ENCODE measurements at places on chromosomes 7 and 10.

- DNase-seq, result no peak
These were observed 39.0 kb downstream of the TFAM start for GRCh38 chr10:58424176-58424575.

GRCh38 chr10:104150139-104150538 lies 28.2 kb downstream of the SFR1 start:
- no peak for DNase-seq

GRCh38 chr7:5827755-5828154 lies 46.3 kb upstream of the RNF216 start:
- DNase-seq, result no peak

DNA sequence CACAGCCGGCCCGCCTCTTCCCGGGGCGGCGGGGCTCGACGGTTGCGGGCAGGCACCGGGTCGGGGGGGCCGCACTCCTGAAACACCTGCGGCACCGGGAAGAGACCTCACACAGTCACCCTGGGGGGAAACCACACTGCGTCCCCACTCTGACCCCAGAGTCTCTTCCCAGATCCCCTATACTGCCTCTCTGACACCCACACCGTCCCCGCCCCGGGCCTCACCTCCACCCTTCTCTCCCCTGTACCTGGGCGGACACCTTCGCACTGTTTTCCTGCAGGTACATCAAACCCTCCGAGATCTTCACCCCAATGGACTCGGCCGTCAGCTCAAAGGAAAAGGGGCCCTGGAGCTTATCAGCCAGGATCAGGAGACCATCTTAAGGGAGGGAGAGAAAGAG lies 3.4 kb upstream of the GAL3ST4 start:
- DNase-seq, result no peak

DNA sequence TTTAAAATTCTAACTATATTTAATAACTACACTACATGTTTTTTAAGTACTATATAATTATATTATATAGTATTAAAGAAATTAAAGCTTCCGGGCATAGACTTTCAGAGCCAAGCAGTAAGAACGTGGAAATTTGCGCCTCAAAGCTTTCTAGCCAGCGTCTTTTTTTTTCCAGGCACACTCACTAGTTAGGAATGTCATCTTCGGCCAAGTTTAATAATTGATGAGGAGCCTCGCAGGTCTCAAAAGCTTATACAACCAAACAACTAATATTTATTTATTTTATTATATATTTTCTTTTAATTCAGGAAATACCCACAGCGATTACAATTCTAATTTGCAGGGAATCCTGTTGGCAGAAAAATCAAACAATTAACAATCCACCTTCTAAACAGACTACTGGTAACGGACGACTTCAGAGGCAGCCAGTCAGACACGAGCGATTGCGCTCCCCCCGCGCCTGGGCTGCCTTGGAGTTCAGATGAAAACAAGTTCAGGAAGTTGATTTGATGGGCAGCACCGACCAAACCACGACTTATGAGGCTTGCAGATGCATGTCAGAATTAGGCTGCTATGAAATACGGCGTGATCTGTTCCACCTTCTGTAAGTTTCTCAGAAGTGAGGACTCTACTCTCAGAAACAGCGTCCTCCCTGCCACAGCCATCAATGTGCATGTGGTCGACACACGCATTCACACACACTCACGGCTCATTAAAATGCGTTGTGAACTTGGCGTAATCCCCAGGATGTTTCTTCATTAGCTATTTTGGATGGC lies 431.8 kb upstream of the MGMT start:
- DNase-seq, result no peak

DNA sequence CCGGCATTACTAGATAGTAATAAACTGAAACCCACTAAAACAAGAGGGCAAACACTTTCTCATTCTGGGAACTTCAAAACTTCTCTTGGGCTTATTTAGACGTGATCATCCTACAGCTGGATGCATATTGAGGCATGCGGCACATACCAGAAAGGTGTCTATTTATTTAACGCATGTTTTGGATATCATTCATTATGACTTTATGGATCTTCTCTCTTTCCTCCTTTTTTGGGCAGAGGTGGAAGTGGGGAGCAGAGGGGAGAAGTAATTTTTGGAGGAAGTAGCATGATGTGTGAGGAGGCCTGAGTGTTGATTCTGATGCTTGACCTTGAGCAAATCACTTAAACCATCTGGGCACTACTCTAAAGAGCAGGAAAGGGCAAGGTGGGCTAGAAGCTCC lies 270.6 kb downstream of the TRIL start:
- DNase-seq, result no peak

DNA sequence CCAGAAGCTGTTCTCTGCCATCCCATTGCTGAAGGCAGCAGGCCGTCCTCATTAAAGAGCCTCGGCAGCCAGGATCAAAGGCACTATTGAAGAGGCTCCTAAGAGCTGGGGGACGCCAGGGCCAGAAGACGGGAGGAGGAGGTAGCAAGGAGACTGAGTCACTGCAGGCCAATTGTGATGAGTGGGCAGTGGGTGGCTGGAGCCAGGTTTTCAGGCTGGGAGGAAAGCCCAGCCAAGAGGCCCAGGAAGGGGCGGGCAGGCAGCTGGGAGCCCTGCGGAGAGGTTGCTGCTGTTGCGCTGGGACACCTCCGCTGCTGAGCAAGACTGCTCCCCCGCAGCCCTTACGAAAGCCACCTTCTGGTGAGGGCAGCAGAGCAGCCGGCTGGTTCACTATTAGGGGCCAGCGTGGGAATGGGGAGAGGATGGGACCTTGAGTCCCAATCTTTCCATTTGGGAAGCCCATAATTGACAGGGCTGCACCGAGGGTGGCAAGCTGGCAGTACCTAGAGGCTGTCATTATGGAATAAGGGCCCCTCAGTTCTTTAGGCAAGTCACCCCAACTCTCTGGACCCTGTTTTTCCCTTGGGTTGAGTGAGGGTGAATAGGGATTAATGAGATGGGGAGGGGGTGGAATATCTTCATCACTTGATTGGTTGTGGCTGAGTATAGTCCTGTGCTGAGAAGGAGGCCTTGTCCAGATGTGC lies 48.4 kb downstream of the UNC5B start:
- DNase-seq, result no peak

GRCh38 chr10:5545778-5546710 lies 21.3 kb downstream of the CALML3 start:
- no peak for DNase-seq

DNA sequence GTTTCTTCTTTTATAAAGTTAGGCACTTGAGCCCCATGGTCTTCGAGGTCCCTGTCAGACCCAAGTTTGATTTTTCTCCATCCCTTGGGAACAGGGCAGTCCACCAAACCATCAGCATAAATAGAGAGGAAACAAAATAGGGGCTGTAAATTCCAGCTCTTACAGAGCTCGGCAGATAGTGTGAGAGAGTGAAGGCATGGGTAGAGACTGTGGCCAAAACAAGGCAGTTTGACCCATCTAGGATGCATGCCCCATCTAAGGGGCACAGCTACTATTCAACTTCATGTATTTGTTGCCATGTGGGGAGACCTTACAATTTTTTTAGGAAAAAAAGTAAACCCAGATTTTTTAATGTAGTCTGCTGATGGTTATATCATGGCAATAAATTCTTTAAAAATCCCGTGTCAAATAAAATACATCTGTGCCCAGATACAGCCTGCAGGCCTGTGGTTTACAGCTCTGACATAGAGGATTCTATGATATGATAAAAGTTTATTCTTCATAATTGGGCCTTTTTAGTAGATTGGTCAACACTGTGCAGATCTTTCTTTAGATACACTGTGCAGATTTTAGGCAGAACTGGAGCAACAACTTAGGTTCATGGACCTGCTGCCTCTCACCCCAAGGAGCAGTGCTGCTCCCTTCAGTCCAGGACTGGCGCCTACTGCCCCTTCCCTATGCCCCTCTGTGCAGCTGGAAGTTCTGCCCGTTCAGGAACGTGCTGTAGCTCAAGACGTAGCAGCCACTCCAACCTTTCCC lies 5.3 kb downstream of the PPP1R3C start:
- no peak for DNase-seq

GRCh38 chr7:31110331-31111108 lies 58.4 kb downstream of the ADCYAP1R1 start:
- no peak for DNase-seq

- DNase-seq, result no peak
These were observed 19.4 kb downstream of the GATA3 start for GRCh38 chr10:8073691-8074416.

DNA sequence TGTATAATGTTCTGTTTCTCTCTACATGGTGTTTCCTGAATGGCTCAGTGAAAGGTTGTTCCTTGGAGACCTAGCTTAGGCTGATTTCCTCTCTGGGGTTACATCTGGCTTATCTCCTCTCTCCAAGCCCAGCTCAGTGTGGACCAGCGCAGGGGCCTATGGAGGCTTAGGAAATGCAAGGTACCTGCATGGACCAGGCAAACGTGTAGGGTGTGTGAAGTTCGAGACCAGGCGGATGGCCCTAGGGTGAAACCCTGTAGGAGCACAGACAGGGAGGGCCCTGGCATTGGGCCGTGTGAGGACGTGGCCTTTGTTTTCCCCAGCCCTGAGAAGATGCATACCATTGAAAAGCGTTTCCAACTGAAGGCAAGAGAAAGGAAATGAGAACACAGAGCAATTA lies 59.0 kb downstream of the DOCK1 start:
- DNase-seq, result no peak

- DNase-seq, result no peak
These were observed 36.5 kb downstream of the PTPRE start for GRCh38 chr10:127943336-127943910.

GRCh38 chr10:129509155-129509554 lies 42.1 kb downstream of the MGMT start:
- no peak for DNase-seq

GRCh38 chr7:151053751-151054150 lies 3.9 kb downstream of the CDK5 start:
- DNase-seq, result no peak

DNA sequence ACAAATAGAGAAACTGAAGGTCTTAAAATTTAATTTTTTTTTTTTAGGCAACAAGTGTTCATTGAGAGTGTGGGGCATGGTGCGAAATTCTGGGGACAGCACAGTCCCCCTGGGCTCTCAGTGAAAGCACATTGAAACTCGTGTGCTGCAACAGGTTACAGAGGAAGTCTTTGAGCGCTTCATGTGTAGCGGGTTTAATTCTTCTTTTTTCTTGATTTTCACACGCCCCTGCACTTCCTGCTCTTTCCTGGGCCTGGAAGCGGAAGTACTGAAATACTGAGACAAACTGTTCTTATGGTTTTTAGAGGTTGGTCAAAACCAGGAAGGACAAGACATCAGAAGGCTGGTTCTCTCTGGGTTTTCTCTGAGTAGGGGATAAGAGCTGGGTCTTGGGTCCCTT lies 203.5 kb downstream of the PTEN start:
- DNase-seq, result no peak

DNA sequence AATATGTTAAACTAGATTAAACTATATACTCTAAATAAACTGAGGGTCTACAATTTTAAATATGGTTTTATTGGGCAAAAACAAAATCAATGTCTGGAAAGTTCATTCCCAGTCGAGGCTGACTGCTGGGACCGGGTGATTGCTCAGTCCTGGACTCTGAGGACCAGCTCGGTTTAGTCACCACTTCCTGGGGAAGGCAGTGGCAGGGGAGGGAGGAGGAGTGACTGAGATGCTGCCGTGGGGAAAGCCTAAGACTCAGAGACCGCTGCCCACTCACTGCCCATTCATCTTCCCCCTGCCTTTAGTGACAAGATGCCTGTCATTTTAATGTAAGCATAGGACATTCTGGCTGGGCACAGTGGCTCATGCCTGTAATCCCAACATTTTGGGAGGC lies 29.0 kb downstream of the ATOH7 start:
- DNase-seq, result peak; percentile 39

- DNase-seq, result no peak
These were observed 44.7 kb downstream of the DOCK4 start for GRCh38 chr7:112161253-112162141.

DNA sequence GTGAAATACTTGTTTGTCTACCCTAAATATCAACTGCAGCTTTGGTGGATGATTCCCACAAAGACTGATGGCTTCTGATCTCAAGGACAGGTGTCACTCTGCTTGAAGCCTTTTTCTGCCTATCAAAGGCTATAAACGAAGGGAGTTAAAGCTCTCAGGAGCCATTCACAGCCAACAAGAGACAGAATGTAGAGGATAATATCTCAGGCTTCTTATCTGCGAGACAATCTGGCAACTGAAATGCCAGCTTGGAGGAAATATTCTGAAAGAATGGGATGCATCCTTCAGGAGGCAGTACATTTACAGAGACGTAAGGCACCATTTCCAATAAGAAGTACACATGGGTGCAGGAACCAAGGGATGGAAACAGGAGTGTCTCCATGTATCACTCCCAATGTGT lies 549.4 kb downstream of the GPAM start:
- DNase-seq, result no peak

DNA sequence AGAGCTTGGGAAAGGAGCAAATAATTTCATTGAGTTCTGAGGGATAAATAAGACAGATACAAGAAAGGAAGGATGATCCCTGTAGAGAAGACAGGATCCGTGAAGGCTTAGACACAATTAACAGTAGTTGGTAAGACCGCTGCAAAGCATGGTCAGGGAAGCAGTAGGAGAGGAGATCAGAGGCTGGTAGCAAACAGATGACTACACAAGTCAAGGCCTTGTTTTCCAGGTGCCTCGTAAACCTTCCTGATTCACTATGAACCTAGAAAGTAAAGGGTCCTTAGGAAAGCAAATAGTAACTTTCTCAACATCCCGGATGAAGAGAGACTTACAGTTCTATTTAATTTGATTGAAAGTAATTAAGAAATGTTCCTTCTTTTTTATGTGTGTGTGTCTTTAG lies 118.6 kb downstream of the GNAI1 start:
- no peak for DNase-seq

DNA sequence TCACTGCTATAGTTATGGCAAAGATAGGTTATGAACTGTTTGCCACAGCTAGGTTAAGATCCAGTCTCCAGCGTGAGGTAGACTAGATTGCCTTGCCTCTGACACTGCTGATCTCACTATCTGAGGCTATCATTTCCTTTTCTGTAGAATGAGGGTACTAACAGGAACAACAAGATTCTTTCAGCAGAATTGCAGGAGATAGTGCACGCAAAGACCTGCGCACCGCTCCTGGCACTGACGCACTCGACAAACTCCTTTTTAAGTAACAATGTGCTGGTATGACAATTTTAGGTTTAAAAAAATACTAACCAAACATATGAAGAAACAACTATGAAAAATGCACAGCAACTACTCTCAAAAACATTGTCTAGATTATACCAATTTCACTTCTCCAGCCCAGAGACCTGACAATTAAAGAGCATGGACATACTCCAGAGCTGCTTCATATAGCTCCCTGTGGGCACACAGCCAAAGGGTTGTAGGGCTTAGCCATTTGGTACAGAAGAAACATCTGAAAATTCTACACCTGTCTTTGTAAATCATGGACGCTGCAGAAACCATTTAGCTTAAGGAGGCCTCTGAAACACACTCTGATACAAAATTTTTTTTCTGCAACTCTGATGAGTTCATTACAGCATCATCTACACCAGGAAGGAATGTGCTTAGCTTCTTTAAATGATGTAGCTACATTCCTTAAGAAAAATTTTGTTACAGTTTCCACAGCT lies 7.8 kb downstream of the ADAM12 start:
- no peak for DNase-seq

All from AG09309 (cell line).